HS-5 (cell line): ENCODE measurements at places on chromosomes 12 and 14.

- no peak for DNase-seq
These were observed 69.8 kb upstream of the PYGL start for GRCh38 chr14:51014086-51014485.

DNA sequence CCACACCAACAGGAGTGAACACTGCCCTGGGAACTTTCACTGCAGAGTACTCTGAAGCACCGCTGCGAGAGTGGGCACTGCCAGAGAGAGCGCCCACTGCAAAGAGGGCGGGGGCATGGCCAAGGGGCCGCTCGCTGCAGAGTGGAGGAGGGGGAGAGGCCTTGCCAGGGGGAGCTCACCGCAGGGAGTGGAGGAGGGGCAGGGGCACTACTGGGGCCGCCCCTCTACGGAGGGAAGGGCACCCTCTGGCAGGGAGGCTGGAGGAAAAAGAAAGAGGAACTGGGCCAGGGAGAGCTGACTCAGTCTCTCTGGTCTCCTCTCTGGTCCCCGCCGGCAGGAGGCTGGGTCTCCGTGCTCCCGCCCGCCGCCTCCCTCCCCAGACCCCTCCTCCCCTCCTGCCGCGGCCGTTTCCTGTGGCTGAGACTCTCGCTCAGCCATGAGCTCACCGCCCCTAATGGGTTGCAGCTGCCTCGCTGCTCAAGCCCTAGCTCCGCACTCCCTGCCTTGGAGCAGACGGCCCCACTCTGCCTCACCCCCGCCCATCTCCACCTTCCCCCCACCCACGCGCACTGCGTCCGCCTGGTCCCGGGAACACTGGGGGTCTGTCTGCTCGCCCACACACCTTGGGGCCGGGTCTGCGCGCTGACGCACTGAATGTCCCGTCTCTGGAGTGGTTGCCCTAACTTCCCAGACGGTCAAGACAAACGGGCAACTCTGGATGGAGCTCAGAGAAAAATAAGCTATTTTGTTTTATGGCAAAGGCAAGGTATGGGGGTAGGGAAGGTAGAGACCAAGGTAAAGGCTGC lies 1.3 kb downstream of the ARHGEF40 start:
- DNase-seq: peak; percentile 55

DNA sequence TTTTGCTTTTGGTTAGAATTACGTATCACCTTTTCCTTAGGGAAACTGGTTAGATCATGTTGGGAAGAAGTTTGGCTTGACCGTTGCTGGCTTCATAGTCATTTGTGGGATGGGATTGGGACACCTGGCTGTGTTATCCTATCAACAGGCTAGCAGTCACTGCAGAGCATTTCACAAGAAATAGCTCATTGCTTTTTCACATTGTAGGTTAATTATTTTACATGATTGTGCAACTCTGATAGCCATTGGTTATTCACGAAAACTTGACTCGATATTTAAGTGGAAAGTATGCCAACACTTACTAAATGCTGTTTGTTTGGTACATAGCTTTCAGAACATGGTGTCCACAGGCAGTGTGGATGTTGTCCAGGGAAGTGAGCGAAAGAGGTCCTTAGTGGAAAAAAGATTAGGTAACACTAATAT lies 89.4 kb downstream of the NKX2-1 start:
- DNase-seq: no peak

GRCh38 chr12:131577766-131578165 lies 133.1 kb upstream of the SFSWAP start:
- DNase-seq: no peak

GRCh38 chr14:24179961-24180796 lies 8.3 kb downstream of the REC8 start:
- DNase-seq: no peak

- DNase-seq: no peak
These were observed 85.5 kb downstream of the CPSF2 start for GRCh38 chr14:92207012-92207927.

DNA sequence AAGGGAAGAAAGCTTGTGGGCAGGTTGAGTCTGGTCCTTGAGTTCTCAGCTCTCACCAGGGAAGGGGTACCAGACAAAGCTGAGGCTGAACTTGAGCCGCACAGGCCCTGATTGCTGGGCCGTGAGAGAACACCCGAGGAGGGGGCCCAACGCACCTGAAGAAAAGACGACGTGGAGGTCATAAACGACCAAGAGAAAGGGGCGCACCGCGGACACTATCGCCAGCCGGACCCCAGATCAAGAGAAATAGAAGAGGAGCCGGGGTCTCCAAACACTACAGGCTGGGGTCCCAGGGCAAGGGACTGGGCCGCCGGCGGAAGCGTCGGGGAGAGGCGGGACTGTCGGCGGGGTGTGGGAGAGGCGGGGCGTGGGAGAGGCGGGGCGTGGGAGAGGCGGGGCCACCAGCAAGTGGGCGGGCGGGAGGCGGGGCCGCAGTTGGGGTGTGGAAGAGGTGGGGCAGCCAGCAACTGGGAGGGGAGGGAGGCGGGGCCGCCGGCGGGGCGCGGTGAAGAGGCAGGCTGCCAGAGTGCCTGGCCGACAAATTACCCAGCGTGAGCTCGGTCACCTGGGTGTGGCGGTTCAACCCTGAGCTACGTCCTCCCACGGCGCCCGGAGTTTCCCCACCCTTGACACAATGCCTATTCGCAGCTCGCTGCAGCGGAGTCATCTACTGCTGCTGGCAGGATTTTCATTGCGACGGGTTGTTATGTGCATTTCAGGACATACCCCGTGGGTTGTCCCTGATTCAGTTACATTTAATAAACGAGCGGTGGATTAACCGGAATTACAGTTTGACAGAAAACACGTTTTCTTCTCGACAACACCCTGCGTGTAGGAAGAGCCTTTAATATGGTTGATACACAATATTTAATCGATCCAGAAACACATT lies 15.5 kb upstream of the NEMF start:
- DNase-seq: peak; percentile 73

- DNase-seq: no peak
These were observed 902 bp downstream of the EML5 start for GRCh38 chr14:88791629-88792472.

- no peak for DNase-seq
These were observed 2.0 kb upstream of the WNT10B start for GRCh38 chr12:48973531-48973930.

DNA sequence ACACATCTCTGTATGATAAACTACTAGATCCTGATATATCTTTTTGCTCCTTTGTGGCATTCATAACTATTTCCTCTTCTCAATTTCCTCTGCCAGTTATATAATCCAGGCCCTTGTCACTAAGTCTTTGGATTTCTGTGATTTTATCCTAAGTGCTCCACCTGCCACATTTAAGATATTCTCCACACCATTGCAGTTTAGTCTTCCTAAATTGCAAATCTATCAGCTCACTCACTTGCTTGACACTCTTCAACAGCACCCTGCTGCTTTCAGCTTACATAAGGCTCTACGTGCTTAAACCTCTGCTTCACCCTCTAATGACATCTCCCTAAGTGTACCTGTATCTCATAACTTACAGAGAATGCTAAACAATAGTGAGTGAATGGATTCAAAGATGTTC lies 1032.2 kb upstream of the SEL1L start:
- DNase-seq: no peak

GRCh38 chr14:45716572-45716971 lies 463.6 kb upstream of the MIS18BP1 start:
- DNase-seq: no peak

GRCh38 chr14:53893374-53893773 lies 63.3 kb downstream of the BMP4 start:
- DNase-seq: no peak

- no peak for DNase-seq
These were observed 4.4 kb downstream of the BDKRB1 start for GRCh38 chr14:96260341-96260821.

DNA sequence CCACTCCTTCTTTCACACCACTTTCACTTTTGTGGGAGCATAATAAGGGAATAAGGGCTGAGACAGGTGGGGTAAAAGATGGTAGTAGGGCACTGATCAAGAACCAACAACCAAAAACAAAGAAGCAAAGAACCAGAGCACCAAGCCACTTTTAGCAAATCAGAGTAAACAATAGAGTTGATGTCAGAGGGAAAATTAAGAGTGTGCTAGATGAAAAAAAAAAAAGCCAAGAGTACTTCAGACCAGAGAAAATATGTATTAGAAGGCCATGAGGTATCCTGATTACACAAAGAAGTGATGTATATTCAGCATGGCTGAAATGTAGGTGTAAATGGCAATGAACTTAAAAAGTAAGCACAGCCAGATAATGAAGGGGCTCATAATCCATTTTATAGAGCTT lies 75.4 kb downstream of the ABCC9 start:
- no peak for DNase-seq

- peak; percentile 99 for DNase-seq
These were observed 5.6 kb downstream of the TNFRSF1A start for GRCh38 chr12:6336079-6336888.

DNA sequence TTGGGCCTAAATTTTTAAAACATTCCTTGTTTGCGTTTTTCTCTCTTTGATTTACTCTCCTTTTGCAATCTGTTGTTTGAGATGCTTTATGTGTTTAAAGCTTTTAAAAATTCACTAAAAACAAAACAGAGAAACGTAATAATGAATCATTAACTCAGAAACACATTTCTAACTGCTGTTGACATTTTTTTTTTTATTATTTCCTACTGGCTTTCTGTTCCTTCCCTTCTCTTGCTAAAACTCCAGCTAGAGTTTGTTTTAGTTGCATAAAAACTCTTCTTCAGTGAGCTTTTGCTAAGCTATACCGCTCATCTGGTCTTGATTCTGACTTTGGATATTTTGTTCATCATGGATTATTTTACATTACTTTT lies 29.0 kb upstream of the SRGAP1 start:
- DNase-seq: no peak

DNA sequence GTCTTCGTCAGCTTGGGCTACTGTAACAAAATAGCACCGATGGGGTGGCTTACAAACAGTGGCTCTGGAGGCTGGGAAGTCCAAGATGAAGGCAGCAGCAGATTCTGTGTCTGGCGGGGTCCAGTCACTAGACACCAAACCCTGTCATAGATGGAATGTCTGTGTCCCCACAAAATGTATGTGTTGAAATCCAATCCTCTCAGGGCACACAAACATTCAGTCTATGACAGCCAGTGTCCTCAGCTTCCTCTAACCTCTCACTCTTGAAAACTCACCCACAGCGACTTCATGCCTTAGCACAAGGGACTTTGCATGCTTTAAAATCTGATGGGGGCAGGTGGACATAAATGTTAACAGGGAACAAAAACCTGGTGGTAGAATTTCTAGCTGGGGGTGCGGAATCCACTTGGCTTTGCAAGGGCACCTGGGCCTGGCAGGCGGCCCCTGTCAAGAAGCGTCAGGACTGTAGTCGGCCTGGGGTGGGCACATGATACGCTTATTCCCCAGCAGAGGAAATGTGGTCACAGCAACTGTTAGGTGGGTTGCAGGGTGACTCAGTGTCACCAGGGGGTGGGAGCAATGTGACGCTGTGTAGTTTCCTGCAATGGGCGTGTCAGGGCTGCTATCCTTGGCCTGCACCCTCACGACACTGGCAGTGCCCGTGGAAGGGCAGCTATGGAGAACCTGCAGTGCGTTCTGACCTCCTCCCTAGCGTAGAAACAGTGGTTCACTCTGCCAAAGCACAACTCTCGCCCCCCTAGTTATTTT lies 17.7 kb downstream of the RIN3 start:
- no peak for DNase-seq

GRCh38 chr14:96272777-96273473 lies 16.9 kb downstream of the BDKRB1 start:
- DNase-seq: no peak

DNA sequence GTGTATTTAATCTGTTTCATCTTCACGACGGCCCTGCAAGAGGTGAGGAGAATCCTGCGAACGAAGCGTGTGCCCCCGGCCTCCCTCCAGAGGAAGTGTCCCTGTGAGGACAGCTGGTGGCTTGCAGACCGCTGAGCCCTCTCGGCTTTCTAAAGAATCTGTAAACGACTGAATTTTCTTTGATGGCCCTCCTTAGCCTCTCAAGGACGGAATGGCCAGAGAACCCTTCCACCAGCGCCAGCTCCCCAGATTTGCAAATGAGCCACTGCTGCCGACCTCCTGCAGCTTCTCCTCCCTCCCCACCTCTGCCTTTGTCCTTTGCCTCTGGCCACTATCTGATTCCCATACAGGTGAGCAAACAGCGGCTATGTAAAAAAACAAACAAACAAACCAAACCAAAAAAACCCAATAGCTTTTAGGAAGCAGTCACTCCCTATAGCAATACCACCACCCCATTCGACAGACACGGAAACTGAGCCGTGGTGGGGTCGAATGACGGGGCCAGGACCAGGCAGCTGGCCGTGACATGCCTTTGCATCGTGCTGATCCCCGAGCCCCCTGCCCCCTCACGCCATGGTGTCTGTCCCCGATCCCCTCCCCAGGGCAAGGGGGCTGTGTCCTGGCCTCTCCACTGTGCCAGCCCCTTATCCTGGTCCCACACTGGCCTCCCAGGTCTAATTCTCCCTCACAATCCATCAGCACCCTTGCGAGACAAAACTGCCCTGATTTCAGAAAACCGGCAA lies 23.6 kb downstream of the RFLNA start:
- DNase-seq: no peak

- DNase-seq: peak; percentile 81
These were observed 40.7 kb downstream of the LRRIQ1 start for GRCh38 chr12:85076688-85077430.

DNA sequence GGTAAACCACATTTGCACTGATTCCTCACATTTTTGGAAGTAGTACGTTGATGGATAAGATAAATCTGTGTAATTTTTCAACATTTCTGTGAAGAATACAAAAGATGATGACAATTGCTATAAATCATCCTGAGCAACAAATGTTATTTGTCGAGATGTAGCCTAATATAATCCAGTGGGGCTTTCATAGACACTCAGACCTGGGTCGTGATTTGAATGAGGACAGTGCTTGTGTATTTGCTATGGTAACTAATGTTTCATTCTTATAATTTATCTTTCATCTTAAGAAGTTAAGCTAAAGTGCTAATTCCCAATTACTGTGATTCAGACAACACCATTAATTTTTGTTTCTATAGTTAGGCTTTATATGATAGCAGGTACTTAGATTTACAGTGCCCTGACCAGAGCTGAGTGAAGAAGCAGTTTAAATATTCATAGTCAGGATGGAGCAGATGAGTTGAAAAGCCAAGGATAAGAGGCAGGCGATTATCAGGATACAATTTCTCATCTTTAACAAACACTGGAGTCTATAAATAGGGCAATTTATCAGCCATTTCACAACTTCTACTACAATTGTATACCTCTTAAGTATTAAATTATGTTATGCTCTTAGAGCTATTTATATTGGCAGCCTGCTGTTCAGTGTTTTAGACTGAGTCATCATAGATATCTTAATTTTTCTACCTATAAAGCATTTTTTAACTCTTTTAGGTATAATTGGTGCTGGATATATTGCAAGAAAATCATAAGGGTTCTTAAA lies 359.9 kb downstream of the TRHDE start:
- no peak for DNase-seq

- DNase-seq: no peak
These were observed 9.0 kb downstream of the TPH2 start for GRCh38 chr12:71947645-71948105.

- DNase-seq: no peak
These were observed 62.2 kb downstream of the NRXN3 start for GRCh38 chr14:78232231-78233000.

DNA sequence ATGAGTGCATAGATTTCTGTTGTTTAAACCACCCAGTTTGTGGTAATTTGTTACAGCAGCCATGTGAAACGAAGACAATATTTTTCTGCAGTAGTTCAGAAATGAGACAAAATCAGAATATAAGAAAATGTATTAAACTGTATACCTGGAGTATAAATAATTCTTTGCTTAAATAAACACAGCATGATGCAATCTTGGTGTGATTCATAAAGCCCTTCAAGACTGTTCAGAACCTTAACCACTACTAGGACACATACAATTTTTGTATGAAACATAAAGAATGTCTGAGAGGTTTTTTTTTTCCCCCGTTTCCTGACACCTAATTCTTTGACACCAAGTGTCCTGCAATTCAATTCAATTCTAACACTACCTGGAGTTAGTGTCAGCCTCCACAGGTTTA lies 10.5 kb downstream of the C12orf75 start:
- DNase-seq: no peak
